ENCODE measurements at places on chromosomes 2 and 18. TPM values are rescaled to one million over a fixed set of nuclear protein-coding genes. Genes with fewer than 3 reads are reported as not detected.

GRCh38 chr2:65112633-65113032 lies 17.3 kb downstream of the RAB1A start:
- no peak for DNase-seq

DNA sequence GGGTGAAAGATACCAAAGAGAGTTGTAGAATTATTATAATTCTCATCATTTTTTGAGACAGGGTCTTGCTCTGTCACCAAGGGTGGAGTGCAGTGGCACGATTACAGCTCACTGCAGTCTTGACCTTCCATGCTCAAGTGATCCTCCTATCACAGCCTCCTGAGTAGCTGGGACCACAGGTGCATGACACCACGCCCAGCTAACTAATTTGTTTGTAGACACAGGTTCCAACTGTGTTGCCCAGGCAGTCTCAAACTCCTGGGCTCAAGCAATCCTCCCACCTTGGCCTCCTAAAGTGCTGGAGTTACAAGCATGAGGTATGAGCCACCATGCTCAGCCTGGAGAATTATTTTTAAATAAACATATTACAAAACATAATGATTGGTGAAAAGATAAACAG lies 92.8 kb upstream of the MSH6 start:
- DNase-seq: peak; percentile 86

- no peak for DNase-seq
Observed at GRCh38 chr2:237074211-237074993, 11.3 kb upstream of the COPS8 start.

GRCh38 chr2:198490748-198491147 lies 686.4 kb downstream of the PLCL1 start:
- no peak for DNase-seq

GRCh38 chr2:134406736-134407135 lies 152.9 kb downstream of the MGAT5 start:
- peak; percentile 65 for DNase-seq

- DNase-seq: no peak
Observed at GRCh38 chr18:39681061-39681460, 2115.5 kb upstream of the CELF4 start.

DNA sequence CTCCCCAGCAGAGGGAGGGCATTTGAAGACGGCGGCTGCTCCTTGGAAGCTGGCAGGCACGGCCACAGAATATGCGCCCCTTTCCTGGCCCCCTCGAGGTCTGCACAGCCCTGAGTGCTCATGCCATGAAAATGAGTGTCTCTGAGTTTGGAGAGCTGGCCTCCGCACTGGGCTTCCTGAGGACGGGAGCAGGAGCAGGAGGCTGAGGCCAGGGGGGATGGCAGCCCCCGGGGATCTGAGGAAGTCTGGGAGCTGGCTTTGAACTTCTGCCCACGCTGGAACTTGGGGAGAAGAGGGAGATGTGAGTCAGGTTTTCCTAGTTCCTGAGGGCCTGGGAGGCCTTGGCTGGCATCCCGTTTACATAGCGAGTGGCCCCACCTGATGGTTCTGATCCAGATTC lies 47.0 kb downstream of the RRM2 start:
- DNase-seq: no peak

- peak; percentile 70 for DNase-seq
Observed at GRCh38 chr18:35616664-35617423, 35.3 kb downstream of the GALNT1 start.

DNA sequence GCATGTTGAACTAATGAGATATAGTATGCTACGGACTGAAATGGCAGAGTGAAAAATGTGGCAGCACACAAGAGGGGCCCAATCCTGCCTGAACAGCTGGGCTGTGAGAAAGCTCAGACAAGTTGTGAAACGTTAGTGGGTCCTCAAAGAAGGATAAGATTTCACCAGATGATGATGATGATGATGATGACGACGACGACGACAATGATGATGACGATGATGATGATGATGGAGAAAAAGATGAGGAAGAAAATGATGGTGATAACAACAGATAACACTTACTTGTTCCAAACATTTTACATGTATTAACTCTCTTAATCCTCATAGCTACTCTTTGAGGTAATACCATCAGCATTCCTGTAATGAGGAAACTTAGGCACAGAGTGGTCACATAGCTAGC lies 94.2 kb downstream of the WDPCP start:
- DNase-seq: no peak

DNA sequence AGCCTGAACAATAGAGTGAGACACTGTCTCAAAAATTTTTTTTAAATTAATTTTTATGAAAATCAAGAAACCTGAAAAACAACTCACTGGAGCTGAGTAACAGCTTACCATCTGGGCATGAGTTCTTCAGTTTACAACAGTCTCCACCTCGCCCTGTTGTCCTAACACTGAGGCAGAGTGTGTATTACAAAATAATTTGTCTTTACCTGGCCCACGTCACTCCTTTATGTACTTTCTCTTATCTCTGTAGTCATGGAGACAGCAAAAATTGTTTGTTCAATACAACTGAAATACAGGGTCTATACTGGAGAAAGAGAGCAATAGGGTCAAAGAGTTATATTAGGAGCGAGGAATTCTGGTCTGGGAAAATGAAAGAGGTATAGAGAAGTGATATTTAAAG lies 48.1 kb downstream of the CYTIP start:
- no peak for DNase-seq

DNA sequence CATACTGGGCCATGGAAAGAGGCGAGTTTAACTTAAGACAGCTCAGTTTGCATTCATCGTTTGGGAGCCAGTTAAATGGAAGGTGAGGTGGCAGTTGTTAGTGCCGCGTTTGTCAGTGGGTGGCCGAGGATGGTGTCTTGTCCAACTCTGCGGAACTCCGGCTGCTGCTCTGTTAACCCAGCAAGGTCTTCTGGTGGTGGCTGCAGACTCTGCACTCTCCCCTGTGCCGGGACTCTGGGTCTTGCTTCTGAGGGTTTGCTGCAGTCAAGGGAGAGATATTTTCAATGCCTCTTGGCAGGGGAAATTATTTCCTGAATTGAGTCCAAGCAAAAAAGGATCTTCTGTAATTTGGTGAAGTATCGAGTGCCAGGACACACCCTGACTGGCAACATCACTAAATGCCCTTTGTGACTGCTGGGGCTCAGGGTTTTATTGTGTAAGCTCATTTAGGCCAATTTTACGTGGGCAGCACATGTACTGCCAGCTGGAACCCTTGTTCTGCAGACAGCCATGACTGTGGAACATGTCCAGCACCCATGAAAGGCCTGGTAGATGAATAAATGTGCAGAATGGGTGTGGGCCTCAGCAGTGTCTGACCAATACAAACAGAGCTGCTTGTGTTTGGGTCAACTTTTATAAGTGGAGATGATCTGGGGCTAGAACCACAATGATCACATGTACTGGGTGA lies 58.1 kb downstream of the IL1R2 start:
- DNase-seq: no peak

MATN3 gene
- total RNA-seq: not detected

CD207 gene
- total RNA-seq: not detected

ACYP2 gene
- 20.6 TPM for total RNA-seq
